T-helper 2 cell treated with Interferon-gamma antibody and Interleukin-4, amounts not matched to agents 5 μg/mL and 100 μg/mL, for 36 hours (primary cell): ENCODE measurements at places on chromosomes 5 and 9.
A peak's percentile ranks its signal among the peaks of the same experiment; 100 is the strongest.

GRCh38 chr9:87223392-87224246 lies 274.0 kb upstream of the DAPK1 start:
- no peak overlapping the region for H3K4me3 ChIP-seq
- H3K27ac ChIP-seq = no peak overlapping the region
- DNase-seq = no peak

DNA sequence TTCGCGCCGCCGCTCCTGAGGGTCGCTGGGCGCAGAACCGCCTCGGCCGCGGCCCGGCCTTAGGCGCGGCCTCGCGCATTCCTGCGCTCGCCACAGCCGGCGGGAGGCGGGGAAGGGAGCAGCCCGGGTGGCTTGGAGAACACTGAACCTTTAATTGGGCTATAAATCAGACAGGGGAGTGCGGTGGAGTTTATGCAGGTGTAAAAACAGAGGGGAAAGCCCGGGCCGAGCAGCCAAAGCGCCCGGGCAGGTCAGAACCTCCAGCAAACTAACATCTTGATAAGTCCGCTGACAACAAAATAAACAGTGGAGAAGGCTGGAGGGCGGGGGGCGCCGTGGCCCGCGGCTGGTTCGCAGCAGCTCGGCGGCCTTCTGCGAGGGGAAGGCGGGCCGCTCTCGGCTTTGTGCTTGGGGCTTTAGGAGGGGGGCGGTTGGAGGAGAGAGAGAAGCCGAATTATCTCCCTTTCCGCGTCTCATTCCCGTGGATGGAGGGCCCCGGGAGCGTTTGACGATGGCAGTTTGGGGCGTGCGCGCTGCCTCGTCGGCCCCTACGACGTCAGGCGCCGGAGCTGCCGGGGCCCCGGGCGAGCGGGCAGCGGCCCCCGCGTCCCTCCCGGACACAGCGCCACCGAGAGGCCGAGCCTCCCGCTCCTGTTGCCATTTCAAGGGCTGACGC lies 11.3 kb downstream of the FOXD1 start:
- H3K27me3 ChIP-seq = peaks cover 83% of the 10 kb centered on the region
- no peaks in the 10 kb centered on the region for H3K4me1 ChIP-seq
- peaks cover 1% of the 10 kb centered on the region for H3K36me3 ChIP-seq
- no peak for DNase-seq

GRCh38 chr5:170235876-170236864 lies 3.4 kb downstream of the C5orf58 start:
- H3K27me3 ChIP-seq = no peaks in the 10 kb centered on the region
- DNase-seq = no peak
- peaks cover 5% of the 10 kb centered on the region for H3K36me3 ChIP-seq
- no peak overlapping the region for H3K4me3 ChIP-seq

DNA sequence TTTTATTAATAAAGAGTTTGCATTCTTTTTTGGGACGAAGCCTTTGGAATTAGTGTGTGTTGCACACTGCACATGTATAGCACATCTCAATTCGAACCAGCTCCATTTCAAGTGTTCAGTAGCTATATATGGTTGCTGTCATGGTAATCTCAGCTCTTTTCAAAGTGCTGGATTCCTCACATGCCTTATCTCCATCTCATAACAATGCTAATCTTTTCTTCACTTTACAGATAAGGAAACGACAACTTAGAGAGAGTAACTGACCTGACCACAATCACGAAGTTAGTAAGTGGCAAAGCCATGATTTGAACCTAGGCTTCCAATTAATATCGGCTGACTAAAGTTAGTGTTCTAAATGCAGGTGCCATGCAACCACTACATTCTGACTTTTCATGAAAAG lies 204.8 kb upstream of the RASEF start:
- H3K4me3 ChIP-seq = no peak overlapping the region
- no peaks in the 10 kb centered on the region for H3K36me3 ChIP-seq
- no peak overlapping the region for H3K27ac ChIP-seq
- H3K27me3 ChIP-seq = no peaks in the 10 kb centered on the region
- no peaks in the 10 kb centered on the region for H3K4me1 ChIP-seq

DNA sequence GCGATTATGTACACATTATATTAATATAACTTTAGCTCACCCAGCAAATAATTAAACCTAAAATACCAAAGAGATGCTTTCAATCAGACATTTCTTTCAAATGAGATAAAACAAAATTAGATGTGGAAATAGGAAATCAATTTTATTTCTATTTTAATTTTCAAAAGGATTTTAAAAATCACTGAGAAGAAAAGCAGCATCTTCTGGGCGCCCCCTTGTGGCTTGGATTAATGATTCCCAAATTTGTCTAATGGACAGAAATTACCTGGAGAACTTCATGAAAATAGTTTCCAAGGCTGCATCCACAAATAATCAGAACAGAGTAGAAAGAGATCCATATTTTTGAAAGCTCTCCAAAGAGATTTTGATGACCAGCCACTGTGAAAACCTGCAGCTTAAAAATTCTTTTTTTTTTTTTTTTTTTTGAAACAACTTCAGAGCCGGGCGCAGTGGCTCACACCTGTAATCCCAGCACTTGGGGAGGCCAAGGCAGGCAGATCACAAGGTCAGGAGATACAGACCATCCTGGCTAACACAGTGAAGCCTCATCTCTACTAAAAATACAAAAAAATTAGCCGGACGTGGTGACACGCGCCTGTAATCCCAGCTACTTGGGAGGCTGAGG lies 50.9 kb upstream of the CEMIP2 start:
- H3K27ac ChIP-seq = no peak overlapping the region
- H3K36me3 ChIP-seq = no peaks in the 10 kb centered on the region
- H3K4me3 ChIP-seq = no peak overlapping the region
- peaks cover 2% of the 10 kb centered on the region for H3K27me3 ChIP-seq
- H3K4me1 ChIP-seq = peaks cover 28% of the 10 kb centered on the region
- DNase-seq = no peak

GRCh38 chr5:18036531-18036930 lies 402.3 kb downstream of the TAF11L14 start:
- H3K4me3 ChIP-seq = no peak overlapping the region
- H3K36me3 ChIP-seq = no peaks in the 10 kb centered on the region
- no peaks in the 10 kb centered on the region for H3K4me1 ChIP-seq
- no peak overlapping the region for H3K27ac ChIP-seq

GRCh38 chr9:137478962-137479861 lies 20.1 kb upstream of the NSMF start:
- no peak overlapping the region for H3K4me3 ChIP-seq
- H3K27ac ChIP-seq = no peak overlapping the region
- no peaks in the 10 kb centered on the region for H3K36me3 ChIP-seq
- H3K27me3 ChIP-seq = no peaks in the 10 kb centered on the region

- no peaks in the 10 kb centered on the region for H3K36me3 ChIP-seq
- no peaks in the 10 kb centered on the region for H3K4me1 ChIP-seq
- H3K4me3 ChIP-seq = no peak overlapping the region
- no peak overlapping the region for H3K27ac ChIP-seq
Measured at GRCh38 chr9:28319981-28320380, 746.7 kb upstream of the C9orf72 start.

DNA sequence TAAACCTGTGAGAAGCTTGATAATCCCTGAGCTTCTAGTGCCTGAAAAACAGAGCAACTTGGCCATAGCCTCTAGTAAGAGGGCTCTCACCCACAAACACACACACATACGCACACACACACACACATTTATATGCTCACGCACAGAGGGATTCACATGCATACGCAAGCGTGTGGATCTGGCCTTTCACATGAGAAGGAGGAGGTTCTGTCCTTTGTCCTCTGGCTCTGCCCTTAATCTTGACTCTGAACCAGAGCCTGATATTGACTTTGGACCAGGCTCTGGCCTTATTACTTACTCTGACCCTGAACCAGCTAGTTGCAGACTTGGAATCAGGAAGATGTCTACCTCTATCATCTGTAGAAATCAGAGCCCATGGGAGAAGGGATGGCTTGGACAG lies 10.0 kb upstream of the P4HA2 start:
- peaks cover 3% of the 10 kb centered on the region for H3K4me1 ChIP-seq
- H3K4me3 ChIP-seq = no peak overlapping the region
- no peak overlapping the region for H3K27ac ChIP-seq
- no peaks in the 10 kb centered on the region for H3K36me3 ChIP-seq
- H3K27me3 ChIP-seq = peaks cover 4% of the 10 kb centered on the region

- H3K27me3 ChIP-seq = no peaks in the 10 kb centered on the region
- no peaks in the 10 kb centered on the region for H3K4me1 ChIP-seq
- no peak overlapping the region for H3K4me3 ChIP-seq
- no peak for DNase-seq
Measured at GRCh38 chr5:120546922-120547321, 82.8 kb downstream of the PRR16 start.

- peaks cover 2% of the 10 kb centered on the region for H3K27me3 ChIP-seq
- no peak overlapping the region for H3K4me3 ChIP-seq
- no peaks in the 10 kb centered on the region for H3K36me3 ChIP-seq
Measured at GRCh38 chr9:127209948-127210640, 54.5 kb upstream of the GARNL3 start.

- no peaks in the 10 kb centered on the region for H3K4me1 ChIP-seq
- H3K36me3 ChIP-seq = no peaks in the 10 kb centered on the region
- H3K4me3 ChIP-seq = no peak overlapping the region
- peaks cover 17% of the 10 kb centered on the region for H3K27me3 ChIP-seq
- no peak overlapping the region for H3K27ac ChIP-seq
Measured at GRCh38 chr9:98530806-98531386, 177.8 kb downstream of the GABBR2 start.

DNA sequence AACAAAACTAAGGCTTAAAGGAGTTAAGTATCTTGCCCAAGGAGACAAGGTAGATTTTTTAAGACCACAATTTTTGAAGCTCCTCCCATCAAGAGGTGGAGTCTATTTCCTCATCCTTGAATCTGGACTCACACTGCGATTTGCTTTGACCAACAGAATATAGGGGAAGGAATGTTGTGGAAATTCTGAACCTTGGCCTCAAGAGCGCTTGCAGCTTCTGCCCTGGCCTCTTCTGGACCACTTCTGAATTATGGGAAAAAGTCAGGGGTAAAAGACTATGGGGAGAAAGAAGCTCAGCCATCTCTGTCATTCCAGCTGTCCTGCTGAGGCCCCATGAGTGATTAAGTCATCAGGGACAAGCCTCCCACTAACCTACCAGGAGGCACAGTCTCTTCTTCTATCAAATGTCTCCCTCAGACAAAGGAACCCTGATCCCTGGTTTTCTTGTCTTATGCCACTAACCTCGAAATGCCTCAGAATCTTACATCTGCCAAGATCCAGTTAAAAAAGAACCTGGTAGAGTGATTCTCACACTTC lies 25.9 kb downstream of the MAPKAP1 start:
- DNase-seq = no peak
- H3K4me1 ChIP-seq = no peaks in the 10 kb centered on the region
- no peaks in the 10 kb centered on the region for H3K27me3 ChIP-seq
- H3K4me3 ChIP-seq = no peak overlapping the region

DNA sequence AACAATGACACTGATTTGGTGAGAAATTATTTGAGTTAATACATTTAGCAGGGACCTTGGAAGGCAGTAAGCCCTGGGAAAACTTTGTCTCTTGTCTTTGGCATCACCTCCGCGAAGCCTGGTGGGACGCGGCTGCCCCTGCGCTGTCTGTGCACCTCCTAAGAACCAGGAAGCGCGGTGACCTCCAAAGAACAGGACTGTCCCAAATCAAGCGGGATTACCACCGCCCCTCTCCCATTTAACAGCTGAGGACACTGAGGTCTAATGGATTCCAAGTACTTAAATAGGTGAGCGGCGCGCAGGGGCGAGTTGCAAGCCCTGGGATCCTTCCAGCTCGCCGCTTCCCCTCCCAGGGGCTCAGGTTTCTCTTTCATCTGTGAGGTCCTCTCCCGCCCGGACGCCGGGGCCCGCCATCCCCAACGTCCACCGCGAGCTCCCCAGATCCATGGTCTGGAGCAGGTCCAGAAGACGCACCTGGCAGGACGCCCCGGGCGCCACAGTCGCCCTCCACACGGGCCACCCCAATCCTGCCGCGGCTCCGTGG lies 432 bp downstream of the STARD4 start:
- H3K27ac ChIP-seq = peak overlapping the region; percentile 95
- DNase-seq = no peak
- peaks cover 55% of the 10 kb centered on the region for H3K4me1 ChIP-seq
- H3K36me3 ChIP-seq = peaks cover 33% of the 10 kb centered on the region
